ENCODE measurements at places on chromosomes 2 and 18.
A peak's percentile ranks its signal among the peaks of the same experiment; 100 is the strongest.

DNA sequence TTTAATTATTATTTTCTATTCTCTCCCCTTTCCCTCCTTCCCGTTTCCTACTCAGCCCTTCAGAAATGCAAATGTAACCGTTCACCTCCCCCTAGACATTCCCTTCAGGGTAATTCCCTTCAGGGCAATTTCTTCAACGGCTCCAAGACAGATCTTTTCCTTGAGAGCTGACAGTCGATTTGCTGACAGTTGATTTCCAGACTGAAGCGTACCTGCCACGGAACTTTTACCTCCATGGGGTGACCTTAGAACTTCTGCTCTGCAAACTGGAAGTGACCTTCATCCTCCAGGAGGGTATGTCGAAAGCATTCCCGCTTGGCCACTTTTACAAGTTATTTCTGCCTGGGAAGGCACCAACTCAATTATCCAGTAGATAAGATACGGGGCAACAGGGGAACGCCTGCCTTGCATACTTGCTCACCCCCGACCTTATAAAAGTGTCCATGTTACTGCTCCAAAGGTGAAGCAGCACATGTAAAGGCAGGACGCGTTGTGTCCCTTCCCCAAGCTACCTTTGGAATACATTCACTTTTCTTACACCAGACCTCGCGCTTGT is 18.5 kb downstream of the B3GNT7 start:
- DNase-seq, result no peak

GRCh38 chr2:24512831-24513230 is 21.8 kb downstream of the NCOA1 start:
- no peak for DNase-seq

DNA sequence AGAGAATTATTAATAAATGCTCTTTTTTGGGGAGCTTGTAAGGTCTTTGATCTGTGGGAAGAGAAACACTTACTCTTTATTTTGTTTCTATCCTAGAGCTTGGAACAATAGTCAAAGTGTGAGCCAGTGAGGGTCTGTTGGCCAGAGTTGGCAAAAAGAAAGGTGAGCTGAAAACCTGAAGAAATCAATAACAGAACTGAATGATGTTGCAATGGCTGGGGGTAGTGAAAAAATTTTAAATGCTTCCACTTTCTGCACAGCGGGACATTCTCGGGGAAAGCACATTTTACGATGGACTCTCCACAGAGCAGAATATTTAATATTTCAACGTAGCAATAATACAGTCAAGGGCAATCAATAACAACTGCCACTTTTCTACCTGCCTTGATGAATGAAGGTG is 78.9 kb downstream of the SKA1 start:
- no peak for DNase-seq

- no peak for DNase-seq
Observed at GRCh38 chr2:117492209-117492851, 322.2 kb upstream of the DDX18 start.

DNA sequence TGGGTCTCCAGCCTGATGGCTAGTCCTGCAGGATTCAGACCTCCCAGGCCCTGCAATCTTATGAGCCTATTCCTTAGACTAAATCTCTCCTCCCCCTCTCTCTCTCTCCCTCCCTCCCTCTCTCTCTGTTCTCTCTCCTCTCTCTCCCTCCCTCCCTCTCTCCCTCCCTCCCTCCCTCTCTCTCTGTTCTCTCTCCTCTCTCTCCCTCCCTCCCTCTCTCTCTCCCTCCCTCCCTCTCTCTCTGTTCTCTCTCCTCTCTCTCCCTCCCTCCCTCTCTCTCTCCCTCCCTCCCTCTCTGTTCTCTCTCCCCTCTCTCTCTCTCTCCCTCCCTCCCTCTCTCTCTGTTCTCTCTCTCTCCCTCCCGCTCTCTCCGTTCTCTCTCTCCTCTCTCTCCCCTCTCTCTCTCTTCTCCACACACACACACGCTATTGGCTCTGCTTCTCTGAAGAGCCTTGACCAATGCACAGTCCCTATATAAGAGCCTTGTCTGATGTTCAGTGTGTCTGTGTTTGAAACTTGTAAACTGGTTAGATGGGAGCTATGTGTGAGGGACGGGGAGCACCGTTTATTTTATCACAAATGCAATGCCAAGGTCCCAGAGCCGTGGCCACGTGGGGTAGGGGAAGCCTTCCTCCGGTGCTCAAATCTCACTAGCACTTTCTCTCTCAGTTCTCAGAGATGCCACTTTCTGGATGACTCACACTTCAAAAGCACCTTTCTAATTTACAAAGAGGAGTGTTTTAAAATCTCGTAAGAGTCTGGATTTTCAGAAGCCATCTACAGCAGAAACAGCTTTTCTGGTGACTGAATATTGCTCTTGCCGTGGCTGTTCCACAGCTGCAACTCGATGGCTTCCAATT is 9.4 kb upstream of the PRLH start:
- DNase-seq, result no peak

- DNase-seq, result no peak
Observed at GRCh38 chr2:74086021-74086420, 61.7 kb downstream of the BOLA3 start.

DNA sequence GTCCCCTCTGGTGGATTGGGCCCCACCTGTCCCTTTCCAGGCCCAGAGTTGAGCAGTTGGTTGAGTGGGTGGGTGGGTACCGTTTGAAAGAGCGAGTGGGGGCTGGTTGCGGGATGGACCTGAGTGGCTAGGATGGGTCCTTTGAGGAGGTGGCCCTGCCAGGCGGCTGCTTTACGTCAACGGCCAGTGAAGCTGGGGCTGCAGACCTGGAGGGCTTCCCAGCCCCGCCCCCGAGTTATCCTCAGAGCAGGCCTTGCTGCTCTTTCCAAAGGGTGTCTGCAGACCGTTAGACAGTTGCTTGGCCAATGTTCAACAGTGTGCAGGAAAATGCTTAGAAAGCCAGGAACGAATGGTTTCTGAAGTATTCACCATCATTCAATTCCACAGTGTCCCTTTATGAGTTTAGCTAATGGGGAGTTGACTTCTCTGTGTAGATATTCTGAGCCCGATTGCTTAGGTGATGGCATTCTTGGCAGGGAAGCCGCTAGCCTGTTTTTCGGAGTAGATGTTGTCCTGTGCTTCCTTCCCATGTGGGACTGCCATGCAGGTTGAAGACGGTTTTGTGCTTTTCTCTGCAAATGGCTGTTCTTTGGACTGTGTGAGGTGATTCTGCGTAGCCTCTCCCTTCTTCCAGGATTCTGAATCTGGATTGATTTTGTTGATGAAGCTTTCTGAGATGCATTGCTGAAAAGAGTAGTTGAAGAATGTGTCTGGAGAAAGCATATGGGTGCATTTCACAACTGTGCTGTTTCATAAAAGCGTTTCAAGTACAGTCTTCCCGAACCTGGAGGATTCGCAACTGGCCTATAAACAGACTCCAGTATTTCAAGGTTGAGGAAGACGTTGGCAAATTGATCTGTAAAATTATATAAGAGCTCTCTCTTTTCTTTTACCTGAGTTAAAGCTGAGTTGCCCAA is 45.8 kb downstream of the LDLRAD4 start:
- DNase-seq, result no peak

DNA sequence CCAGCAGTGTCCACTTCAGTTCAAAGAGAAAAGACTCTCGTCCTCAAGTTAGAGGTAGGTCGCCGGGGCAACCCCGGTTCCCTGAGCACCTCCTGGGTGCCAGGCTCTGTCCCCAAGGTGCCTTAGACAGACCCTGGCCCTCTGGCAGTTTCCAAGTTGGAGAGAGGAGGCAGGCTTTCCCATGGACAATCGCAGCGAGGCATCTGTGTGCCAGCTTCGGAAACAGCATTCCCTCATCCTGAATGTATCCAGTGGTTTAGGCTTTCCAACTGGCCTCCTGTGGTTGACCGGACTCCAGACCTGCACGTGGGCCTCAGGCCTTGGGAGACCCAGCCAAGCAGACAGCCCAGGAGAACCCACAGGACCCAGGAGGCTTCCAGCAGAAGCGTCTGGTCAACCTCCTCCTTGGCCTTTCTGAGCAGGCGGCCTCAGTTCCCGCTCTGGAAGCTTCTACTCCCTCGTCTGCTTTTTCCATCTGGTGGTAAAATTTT is 70.3 kb downstream of the KCNF1 start:
- no peak for DNase-seq

DNA sequence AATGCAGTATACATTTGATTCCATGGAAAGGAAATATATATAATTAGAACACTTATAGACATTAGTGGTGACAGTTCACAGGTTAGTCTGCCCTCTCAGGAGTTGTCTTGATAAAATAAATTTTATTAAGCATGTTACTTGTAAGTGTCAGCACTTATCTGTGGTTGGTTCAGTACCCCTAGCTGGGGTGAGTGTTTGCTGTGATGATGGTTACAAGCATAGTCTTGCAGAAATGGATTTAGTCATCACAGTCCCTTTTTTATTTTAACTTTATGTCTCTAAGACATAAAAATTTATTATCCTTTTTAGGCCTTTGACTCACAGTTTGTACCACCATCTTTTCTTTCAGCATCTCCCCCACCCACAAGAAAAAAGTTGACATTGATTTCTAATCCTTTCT is 52.1 kb downstream of the NCK2 start:
- DNase-seq, result no peak

DNA sequence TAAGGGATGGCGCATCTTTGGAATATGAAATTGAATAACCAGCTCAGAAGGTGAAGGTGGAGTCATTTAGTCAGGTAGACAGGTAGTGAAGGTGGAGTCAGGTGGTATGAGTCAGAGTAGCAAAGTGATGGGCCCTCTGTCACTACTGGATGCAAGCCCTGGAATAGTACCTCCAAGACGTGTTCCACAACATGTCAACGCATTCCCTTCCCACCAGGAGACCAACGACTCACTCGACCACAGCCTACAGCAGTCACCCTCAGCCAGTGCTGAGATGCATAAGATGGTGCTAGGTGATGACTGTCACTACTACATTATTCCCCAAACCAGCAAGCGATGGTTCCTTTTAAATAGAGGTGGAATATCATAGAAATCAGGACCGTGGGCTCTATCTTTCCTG is 6.8 kb downstream of the CPLX4 start:
- no peak for DNase-seq

DNA sequence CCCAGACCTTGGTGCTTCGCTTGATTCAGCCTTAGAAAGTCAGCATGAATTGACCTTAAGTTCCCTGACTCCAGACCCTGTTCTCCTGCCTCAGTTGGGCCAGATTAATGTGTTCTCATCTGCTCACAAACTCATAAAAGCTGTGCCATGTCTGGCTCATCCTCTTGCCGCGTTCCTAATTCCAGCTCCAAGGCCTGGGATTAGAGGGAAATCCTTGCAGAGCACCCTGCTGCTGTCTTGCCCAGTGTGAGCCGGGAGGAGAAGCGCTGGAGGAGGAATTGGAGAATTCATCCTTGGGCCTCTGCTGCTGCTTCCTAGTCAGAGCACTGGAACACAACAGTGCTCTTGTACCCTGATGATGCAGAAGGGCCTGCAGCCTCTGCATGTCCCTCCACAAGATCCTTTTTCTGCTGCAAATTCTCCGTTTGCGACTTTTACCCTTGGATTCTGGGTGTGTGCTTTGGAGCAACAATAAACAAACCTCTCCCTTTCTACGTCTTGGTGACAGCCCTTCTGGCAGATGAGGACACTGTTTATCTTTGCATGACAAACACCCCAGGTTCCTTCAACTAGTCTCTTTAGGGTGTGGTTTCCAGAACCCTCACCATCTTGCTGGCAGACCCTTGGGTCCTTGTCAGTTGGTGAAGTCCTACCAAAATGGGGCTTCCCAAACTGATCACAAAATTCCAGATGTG is 46.9 kb upstream of the CNGA3 start:
- no peak for DNase-seq

- DNase-seq, result no peak
Observed at GRCh38 chr2:77270433-77270832, 251.7 kb downstream of the LRRTM4 start.

DNA sequence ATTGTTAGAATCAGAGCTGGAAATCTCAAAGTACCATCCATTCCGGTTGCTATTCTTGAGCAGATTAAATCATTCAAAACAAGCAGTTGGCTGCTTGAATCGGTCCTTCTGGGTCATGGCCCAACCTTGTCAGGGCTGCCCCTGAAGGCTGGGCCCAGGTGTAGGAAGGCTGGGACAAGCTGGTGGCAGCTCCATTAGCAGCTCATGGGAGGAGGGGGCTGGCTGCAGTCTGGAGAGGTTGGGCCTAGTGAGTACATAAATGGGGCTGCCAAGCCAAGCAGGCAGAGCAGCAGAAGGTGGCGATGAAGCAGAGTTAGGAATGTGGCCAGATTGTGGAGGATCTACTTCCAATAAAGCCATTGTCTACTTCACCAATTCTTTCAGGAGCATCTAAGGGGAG is 81.4 kb downstream of the ADCYAP1 start:
- no peak for DNase-seq

GRCh38 chr2:170530284-170530745 is 184.8 kb upstream of the SP5 start:
- peak; percentile 96 for DNase-seq

- DNase-seq, result no peak
Observed at GRCh38 chr2:219247678-219248642, 2.7 kb downstream of the STK16 start.

DNA sequence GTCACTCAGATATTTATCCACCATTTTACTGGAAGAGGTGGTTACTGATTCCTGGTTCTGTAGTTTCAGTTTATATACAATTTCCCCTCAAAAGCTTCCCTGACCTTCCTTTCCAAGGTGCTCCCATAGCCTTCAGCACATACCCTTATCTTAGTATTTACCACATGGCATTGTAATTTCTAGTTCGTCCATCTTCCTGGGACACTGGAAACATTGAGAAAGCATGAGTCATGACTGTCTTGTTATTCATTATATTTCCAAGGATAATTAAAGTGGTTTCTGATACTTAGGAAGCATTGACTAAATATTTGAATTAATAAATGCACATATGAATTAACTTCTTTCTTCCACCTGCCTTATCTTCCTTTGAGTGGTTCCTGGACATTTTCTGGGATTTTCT is 203.8 kb downstream of the ETAA1 start:
- no peak for DNase-seq

GRCh38 chr2:128153786-128154185 is 62.8 kb downstream of the UGGT1 start:
- no peak for DNase-seq

DNA sequence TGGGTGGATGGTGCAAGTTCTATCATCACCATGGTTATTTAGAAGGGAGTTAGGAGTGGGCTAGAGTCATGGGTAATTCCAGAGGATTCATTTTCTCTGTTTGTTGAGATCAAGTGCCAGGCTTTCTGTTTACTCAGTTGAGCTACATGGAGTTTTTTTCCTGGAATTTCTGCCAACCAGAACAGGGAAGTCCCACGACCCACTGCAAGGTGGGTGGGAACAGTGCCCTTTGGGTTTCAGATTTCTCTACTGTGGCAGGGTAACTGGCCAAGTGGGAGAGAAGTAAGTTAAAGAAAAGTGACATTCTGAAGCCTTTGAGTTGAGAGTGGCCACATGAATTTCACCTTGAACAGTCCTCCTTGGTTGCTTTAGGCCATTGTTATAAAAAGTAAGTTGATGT is 138.9 kb downstream of the SLC39A10 start:
- no peak for DNase-seq
